ENCODE measurements at places on chromosomes 16 and 17. TPM values are rescaled to one million over a fixed set of nuclear protein-coding genes. Genes with fewer than 3 reads are reported as not detected.
A peak's percentile ranks its signal among the peaks of the same experiment; 100 is the strongest.

GRCh38 chr17:73748508-73748907 is 104.3 kb upstream of the SDK2 start:
- DNase-seq: no peak

- no peak for DNase-seq
These were observed 171.1 kb upstream of the TOX3 start for GRCh38 chr16:52718046-52718445.

DNA sequence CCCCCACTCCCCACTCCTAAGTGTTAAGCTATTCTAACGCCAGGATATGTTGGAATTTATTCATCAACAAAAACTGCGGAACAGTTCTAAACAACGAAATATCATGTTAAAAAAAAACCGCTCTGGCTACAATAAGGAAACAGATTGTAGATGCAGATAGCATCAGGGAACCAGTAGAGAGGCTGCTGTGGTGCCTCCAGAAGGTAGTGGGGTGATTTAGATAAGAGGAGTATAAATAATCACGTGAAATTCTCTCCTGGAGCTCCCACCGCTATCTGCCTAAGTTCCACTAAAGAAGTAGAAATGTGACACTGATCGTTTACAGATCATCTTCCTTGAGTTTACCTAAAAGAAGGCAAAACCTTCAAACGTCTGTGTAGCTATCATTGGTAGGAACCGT is 8.0 kb downstream of the AHSP start:
- no peak for DNase-seq

DNA sequence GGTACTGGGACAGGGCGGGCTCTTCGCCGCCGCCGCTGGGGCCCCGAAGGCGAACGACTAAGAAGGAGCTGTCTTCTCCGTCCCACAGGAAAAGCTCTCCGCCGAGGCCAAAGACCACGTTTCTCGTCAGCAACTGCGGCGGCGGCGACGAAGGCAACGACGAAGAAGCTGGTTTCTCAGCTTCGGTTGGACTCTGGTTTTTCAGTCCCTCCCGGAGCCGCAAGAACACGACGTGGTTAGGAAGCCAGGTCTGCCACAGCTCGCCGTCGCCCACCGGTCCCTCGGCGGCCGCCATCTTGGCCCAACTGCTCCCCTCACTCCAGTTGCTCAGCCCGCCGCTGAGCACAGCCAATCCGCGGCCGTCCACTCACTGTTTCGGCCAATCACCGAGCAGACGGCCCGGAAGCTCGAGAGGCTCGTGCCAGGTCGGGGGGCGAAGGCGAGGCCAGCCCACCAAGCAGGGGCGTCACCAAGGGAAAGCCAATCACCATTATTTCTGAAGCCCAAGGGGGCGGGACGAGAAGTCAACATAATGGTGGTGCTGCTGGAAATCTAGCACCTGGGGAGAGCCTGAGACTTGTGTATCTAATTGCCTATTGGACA is at the start of gene NUP88:
Gene NUP88 (minus strand): TSS at position 307 of the 603 bp plus-strand sequence. CDS start 12 bp downstream, at position 295.
- peak; percentile 98 for DNase-seq

Gene MSRB1
- total RNA-seq: 11.5 TPM

GRCh38 chr16:87608400-87608985 is 6.2 kb downstream of the JPH3 start:
- peak; percentile 46 for DNase-seq
